AG04449 (cell line): ENCODE measurements at places on chromosomes 3 and 15.
A peak's percentile ranks its signal among the peaks of the same experiment; 100 is the strongest.

GRCh38 chr3:129344540-129345220 lies 66.0 kb downstream of the HMCES start:
- no peak for DNase-seq

DNA sequence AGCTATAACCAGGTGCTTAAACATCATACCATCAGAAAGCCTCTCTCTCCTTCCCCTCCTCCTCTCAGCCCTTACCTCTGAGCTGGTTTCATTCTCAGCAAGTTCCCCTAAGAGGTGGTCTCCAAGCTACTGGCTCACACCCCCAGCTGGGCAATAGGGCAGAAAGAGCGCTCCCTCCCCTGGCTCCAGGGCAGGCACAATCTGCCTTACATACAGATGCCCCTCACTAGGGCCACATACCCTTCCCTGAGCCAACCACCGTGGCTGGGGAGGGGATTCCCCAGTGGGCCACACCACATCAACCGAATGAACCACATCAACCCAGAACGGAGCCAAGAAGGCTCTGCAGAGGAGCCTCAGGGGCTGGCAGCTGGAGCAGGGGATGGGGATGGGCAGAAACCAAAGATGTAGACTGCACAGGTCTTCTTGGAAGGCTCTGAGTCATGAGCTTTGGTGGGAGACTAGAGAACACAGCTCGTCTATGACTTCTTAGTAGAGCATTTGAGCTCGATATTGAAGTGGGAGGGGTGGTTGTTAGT lies 4.6 kb upstream of the FBLN2 start:
- DNase-seq: peak; percentile 53

- DNase-seq: no peak
These were observed 242.0 kb upstream of the SETMAR start for GRCh38 chr3:4061195-4061594.

GRCh38 chr15:28093752-28094535 lies 5.2 kb downstream of the OCA2 start:
- DNase-seq: no peak

DNA sequence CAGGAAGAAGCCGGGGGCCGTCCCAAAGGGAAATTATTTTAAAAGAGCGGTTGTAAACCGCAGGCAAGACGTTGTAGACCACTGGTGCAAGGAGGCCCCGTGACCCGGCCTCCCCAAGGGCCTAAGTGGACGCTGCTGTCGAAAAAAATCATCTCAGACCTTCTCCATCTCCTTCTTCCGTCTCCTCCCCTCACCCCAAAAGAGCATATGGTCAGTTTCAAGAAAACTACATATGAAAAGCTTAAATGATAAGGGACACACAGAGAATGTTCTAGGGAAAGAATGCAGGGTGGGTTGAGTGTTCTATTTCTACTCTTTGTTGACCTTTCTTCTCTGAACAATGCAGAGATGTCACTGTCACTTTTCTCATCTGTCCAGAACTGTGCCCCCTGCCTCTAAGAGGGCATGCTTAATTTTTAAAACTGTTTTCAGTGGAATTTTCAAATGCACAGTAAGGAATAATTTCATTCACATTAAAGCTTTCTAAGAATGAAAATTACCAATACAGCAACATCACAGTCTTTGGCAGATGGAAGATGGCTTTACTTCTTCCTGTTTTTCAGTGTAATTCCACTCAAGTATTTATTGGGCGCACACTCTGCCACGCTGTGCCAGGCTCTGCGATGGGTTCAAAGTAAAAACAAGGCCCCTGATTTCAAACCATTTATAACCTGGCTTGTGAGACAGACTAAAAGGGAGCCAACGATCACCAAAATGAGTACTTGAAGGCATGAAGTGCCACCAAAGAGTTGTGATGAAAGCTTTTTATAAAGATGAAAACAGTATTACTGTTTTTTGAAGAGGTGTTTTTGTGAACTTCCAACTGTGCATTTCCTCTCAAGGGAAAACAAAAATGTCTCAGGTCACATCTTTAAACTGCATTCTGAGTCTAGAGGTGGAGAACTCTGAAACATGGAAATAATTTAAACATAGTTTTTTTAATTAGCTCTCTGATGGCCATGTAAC lies 891 bp upstream of the TOP2B start:
- no peak for DNase-seq

- no peak for DNase-seq
These were observed 32.1 kb downstream of the DNASE1L3 start for GRCh38 chr3:58178528-58179234.

GRCh38 chr3:119831022-119831421 lies 49.1 kb downstream of the NR1I2 start:
- no peak for DNase-seq

DNA sequence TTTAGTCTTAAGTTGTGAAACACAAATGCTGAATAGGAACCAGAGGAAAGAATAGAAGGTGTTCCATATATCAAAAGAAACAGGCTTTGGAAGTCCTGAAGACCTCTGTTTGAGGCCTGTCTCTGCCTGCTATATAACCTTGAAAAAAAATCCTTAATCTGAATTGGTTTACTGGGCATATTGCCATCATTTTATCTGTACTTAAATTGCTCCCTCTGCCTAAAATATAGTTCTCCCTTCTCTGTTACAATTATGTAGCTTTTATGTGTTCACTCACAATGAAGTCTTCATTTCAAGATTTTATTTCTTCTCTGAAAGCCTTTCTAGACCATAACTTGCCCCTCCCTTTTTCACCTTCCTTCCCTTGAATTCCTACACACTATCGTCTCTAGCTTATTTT lies 21.2 kb downstream of the ARL13B start:
- no peak for DNase-seq

- no peak for DNase-seq
These were observed 61.4 kb downstream of the ADCY5 start for GRCh38 chr3:123387532-123387931.

DNA sequence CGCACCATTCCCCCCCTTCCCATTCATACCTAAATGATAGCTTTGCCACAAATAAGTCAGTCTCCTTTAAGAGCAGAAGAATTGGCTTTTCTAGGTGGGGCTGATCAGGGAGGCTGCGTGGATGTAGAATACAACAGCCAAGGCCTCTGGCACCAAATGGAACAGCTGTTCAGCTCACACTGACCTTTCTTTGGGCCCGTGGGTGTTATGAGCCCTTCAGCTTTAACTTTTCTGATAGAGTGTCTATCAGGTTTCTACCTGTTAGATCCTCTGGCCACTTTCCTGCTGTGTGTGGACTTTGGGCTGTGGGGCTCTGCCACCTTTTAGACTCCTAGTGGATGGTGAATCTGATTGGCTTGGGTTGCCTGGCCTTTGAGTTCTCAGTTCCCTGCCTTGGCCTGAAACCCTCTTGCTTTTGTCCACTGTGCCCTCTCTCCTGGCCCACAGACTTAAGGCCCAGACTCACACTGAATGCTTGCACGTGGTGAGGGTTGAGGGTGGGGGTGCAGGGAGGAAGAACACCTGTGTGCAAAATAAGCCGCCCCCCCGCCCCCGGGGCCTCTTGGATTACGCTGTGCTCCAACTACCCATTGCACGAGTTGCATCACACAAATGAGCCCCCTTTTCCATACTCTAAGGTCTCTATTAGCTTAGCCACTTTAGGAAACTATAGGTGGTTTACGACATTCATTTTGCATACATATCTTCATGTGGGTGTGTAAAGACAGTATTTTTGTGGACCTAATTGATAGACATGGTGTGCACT lies 1.3 kb upstream of the RFX7 start:
- DNase-seq: no peak

GRCh38 chr3:34012102-34012461 lies 213.7 kb downstream of the PDCD6IP start:
- DNase-seq: peak; percentile 96

DNA sequence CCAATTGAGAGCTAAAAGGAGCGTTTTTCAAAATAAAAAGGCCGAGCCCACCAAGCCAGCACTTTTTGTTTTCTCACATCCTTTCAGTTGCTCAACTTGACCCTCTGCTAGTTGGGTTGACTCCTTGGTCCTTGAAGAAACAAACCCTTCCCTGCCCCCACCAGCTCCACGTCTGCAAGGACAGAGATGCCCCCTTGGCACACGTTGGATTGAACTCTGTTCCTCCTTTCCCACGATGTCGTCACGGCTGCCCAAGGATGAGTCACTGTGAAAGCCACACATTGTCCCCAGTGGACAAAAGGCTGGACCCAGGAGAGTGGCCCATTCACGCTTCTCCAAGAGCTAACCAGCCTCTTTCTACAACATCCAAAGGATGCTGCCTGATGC lies 43.0 kb upstream of the SPATA12 start:
- DNase-seq: no peak

DNA sequence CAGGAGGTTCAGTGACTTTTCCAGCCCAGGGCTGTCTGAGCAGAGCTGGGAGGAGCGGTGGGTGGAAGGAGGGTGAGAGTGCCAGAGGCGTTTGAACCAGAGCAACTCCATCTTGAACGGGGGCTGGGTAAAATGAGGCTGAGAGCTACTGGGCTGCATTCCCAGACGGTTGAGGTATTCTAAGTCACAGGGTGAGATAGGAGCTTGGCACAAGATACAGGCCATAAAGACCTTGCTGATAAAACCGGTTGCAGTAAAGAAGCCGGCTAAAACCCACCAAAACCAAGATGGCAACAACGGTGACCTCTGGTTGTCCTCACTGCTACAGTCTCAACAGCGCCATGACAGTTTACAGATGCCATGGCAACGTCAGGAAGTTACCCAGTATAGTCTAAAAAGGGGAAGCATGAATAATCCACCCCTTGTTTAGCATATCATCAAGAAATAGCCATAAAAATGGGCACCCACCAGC lies 60.2 kb downstream of the ABTB1 start:
- no peak for DNase-seq

DNA sequence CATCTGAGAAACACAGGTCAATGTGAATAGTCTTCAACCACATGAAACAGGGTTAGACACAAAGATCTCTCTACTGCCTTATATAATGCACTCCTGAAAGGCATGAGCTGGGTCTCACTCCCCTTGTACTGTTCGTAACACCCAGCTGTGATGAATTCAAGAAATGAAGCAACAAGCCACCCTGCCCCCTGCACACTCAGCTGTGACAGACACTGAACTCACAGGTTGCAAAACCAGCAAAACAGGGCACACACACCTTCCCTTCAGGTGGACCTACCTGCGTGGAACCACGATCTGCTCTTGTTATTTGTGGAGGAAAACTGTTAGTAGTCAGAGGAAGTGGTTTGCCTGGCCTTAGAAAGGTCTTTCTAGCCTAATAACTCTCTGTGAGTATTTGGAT lies 64.5 kb downstream of the CERS3 start:
- no peak for DNase-seq
